Stimulated activated CD4-positive, alpha-beta T cell treated with anti-CD3 and anti-CD28 coated beads, Interleukin-12 subunit alpha, Interleukin-12 subunit beta, amount 100 ng/mL, for 48 hours (primary cell): ENCODE measurements at places on chromosomes 7 and 10.

DNA sequence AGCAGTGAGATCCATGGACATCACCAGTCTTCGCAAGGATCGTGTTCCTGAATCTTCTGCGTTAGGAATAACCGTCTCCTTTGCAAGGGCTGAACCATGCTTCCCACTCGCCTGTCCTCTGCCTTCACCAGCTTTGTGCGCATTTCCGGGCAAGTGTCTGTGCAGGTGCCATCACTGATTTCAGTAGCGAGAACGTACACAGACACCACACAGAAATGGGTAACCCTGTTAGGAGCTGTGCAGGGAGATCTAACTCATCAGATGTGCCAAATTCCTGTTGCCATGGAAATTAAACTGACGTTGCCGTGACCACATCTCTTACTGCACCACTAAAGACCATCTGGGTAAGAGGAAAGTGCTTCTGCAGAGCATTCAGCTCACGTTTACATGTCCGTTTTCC lies 146.3 kb downstream of the DIP2C start:
- DNase-seq = no peak

GRCh38 chr7:50185208-50185607 lies 92.2 kb upstream of the ZPBP start:
- no peak for DNase-seq

- no peak for DNase-seq
Measured at GRCh38 chr7:105096306-105096705, 82.3 kb downstream of the KMT2E start.

DNA sequence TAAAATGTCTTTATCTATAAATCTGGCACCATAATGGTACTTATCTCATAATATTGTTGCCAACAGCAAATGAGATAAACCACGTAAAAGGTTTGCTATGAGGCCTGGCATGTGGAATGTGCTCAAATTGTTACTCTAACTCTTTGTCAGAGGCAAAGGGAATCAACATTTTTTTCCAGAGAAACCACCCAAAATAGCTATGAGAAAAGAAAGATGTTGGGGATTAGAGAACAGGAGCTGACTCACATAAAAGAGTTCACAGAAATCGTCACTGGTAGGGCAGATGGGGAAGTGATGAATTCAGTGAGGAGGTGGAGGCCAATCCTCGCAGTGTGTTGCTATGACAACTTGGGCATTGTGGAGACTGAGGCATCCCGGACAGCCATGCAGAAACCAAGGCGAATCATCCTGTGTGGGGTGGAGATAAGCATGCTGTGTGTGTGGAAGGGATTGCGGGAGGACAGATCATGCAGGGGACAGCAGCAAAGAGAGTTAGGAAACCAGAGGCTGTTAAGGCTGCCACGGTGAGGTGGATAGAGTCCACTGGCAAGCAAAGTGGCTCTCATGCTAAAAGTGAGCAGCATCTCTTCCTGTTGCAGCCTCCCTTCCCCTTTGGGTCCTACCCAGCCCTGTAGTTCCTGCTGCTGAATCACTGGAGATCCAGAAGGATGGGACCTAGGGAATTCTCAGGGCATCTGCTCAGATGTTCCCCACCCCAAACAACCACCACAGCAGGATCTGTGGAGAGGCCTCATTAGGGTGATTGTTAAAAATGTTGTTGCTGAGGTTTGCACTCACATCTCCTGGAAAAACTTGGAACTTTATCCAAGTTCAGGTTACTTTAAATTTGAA lies 103.9 kb downstream of the CUBN start:
- peak; percentile 75 for DNase-seq

- peak; percentile 23 for DNase-seq
Measured at GRCh38 chr10:79981450-79982361, 32.8 kb upstream of the SFTPD start.

- no peak for DNase-seq
Measured at GRCh38 chr10:92834986-92835385, 13.3 kb upstream of the EXOC6 start.

GRCh38 chr7:135711139-135711469 lies 16.9 kb downstream of the SLC13A4 start:
- DNase-seq = no peak

GRCh38 chr7:2820508-2820934 lies 23.6 kb downstream of the GNA12 start:
- no peak for DNase-seq

GRCh38 chr7:78002021-78002420 lies 203.4 kb downstream of the PHTF2 start:
- no peak for DNase-seq

- no peak for DNase-seq
Measured at GRCh38 chr7:137474540-137475026, 131.1 kb upstream of the PTN start.

DNA sequence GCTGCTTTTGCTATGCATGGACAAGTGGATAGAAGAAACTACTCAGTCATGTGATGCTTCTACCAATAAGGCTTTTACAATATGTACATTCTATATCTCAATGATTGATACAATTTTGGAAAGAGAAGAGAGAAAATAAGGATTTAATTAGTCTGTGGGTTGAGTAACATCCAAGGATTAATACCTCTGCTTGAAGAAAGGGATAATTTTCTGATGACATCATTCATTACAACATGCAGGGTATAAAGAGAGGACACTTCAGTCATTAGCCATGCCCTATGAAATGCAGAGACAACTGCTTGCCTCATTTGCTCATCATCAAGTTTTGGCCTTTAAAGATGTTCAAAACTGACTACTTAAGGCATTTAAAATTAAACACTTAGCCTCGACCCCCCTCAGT lies 237.3 kb downstream of the AHR start:
- DNase-seq = no peak

DNA sequence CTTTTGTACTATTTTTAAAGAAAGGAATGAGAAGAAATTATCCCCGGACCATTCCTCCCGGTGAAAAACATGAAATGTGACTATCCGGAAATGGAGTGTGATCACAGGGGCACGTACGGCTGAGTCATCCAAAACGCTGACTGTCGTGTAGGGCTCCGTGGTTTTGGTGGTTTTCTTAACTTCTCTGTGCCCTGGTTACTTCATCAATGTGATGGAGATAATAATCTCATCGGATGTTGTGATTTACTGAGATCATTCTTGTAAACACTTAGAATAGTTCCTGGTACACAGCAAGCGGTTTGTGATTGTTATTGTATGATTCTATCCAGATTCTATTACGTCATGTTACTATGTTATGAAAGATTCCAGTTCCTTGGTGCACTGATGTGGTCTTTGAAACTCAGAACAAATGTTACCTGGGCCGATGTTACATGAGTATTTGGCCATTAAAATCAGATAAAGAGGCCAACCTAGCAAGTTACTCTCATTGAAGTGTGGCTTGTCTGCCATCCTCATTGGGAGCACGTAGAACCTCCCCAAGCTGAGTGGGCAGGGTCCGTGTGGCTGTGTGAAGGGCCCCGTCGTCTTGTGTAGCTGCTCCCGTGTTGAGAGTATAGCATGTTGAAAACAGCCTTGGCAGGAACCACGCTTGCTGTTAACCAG lies 99.5 kb downstream of the CAMK1D start:
- peak; percentile 66 for DNase-seq

DNA sequence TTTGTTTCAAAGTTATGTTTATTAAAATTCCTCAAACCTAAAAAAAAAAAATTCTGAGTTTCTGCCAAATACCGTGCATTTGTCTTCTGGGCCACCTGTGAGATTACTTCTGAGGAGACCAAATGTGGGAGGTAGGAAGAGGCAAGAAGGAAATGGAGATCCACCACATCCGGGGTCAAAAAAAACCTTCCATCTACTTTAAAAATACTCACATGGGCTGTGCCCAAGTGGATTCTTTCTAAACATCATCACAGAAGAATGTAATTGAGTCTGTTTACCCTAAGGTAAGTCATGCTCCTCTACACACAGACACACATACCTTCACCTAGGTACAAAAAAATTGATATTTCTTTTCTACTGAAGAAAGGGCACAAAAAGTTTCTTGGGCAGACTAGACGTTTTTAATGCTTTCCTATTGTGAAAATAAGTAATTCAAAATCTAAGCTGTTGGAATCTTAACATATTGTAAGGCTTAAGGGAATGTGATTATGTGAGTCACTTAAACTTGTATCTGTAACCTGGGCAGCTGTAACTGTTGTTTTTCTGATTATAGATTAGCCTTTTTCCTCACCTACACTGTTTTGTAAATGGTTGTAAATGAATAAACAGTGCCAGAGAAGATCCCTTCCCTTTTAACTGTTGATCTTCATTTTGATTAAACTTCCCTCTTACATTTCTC lies 19.1 kb upstream of the SPOCK2 start:
- DNase-seq = no peak

DNA sequence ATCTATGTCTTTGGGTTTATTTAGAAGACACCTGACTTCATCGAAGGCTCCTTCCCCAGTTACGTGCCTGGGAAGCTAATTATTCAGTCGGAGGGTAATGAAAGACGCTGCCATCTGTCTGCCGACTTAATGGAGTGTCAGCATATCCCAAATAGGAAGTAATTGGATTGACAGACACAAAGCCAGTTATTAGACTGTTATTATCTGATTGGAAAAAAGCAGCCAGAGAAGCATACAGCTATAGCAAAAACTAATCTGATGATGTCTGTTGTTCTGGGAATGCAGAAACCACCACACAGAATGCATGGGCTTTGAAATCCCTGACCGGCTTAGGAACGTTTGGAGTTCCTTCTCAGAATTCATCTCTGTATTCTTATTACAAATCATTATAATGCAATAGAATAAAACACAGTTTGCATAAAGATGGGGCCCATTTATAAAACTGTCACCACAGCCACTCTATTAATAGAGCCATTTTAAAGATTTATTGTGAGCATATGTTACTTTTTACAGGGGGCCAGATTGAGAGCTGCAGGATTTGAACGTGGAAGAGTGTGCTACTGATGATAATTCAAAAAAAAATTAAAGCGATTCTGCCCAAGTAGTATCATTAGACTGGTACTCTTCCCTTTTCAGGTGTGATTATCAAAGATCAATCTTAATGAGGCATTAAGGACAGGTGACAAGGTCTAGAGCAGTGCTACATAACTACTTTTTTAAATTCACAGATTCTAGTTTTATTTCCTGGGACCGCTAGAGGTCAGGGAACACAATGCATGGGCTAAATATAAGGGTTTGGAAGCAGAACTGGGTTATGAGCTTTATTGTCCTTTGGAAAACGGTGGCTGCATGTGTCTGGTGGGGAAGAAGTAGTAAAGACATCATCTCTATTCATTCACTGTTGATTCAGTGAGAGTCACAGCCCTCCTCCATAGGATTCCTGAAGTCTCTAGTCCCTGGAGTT lies 330.1 kb upstream of the LRGUK start:
- no peak for DNase-seq

GRCh38 chr7:38728145-38728544 lies 97.0 kb upstream of the AMPH start:
- DNase-seq = no peak

DNA sequence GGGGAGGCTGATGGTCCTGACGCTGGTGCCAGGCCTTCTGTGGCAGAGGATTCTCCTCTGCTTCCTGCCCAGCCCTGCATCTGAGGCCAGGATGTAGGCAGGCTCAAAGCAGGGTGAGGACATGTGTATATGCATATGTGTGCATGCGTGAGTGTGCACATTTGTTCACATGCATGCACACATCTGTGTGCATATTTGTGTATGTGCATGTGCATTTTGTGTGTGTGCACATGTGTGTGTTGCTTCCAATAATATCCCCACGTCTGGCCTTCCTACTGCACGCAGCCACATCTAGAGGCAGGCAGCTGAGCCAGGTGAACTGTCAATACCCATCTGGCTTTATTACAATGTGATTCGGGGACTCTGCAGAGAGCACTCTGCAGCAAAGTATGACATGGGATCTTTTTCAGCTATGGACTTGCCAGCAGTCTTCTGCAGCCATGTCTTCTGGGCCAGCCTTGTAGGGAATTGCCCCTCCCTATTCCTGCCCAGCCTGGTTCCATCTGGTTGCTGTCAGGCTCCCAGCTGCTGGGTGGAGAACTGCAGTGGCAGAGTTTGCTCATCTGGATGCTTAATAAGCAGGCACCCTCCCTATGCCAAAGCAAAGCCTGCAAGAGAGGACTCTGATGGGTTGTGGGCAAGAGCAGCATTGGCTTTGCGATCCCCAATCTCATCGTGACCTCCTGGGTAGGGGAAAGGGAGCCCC lies 140.7 kb downstream of the PFKFB3 start:
- no peak for DNase-seq

DNA sequence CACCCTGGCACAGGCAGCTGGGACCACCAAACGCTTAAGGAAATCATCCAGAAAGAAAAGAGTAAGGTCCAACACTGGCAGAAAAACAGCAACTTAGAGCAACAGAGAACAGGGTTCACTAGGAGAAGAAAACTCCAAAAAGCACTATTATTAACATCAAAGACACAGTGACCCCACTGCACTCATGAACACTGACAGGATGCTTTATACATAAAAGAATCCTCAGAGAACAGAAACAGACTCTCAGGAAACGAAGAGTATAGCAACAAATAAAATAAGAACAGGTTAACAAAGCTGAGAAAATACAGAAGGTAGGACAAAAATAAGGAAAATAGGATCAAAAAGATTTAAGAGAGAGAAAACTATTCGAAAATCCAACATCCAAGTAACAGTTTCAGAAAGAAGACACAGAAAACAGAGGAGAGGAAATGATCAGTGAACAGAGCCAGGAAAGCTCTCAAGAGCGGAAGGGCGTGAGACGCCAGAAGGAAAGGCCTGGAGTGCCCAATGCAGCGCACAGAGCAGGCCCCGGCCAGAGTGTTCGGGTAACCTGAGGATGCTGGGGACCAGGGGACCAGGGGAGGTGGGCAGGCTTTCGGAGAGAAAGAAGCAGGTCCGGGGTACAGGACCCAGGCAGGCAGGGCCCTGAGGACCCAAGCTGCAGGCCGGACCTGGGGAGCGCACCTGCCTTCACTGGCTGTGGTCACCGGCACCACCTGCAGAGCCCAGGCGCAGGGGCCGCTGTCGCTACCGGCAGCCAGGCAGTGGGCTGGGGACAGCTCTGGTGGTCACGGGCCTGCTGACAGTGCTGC lies 258.2 kb downstream of the MAD1L1 start:
- DNase-seq = no peak

DNA sequence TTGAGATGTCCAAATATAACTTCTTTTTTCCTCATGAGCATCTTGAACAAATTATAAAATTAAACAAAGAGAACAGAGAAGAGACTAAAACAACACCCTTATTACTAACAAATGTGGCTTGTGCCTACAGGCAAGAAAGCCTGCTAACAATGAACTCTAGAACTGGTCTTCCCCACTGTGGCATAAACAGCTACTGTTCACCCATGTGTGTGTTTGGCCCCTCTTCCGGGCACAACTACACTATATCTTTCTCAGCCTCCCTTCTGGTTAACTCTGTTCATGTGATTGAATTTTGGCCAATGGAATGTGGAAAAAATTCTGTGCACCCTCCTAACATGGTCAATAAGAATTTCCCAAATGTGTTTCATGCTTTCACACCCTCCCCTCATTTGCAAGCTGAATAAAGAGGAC lies 117.0 kb downstream of the KBTBD2 start:
- DNase-seq = no peak

- no peak for DNase-seq
Measured at GRCh38 chr7:94643771-94644545, 12.0 kb downstream of the SGCE start.

DNA sequence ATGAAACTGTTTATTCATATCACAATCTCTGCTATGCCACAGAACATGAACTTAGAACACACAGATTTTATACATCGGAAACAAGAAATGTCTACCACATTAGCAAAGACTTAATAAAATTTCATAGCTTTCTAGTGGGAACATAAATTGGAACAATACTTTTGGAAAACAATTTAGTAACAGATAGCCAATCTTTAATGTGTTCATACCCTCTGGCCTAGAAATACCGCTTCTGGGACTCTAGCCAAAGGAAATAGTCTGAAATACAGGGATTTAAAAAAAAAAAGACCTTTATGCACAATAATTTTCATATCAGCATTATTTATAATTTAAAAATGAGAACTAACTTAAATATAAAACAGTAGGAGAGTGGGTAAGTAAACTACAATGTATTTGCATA lies 168.5 kb downstream of the PLXNA4 start:
- DNase-seq = no peak
